ENCODE measurements at places on chromosomes 7 and 10.

- no peak for DNase-seq
These were observed 60.2 kb downstream of the NRP1 start for GRCh38 chr10:33274096-33274785.

GRCh38 chr7:139264220-139264619, 33.2 kb downstream of the UBN2 start:
- no peak for DNase-seq

DNA sequence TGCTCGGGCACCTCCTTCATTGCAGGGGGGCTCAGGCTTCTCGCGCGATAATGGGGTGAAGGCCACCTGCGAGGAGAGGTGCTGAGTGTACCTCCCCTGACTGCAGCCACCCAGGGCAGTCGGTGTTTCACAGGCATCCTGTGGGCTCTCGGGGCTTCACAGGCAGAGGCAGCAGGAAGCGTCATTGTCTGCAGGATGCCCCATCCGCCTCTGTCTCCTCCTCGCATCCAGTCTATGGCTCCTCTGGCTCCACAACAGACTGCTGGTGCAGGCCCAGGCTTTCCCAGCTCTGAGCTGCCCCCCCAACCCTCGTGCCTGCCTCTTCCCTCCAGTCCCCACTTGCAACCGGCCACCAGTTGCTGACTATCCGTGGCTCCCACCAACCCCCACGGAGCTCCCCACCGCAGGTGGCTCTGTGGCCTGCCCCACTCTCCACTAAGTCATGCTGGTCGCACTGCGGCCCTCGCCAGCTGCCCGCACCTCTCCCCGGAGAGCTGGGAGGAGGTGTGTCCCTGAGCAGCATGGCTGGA, 36.5 kb downstream of the CAMK2B start:
- no peak for DNase-seq

DNA sequence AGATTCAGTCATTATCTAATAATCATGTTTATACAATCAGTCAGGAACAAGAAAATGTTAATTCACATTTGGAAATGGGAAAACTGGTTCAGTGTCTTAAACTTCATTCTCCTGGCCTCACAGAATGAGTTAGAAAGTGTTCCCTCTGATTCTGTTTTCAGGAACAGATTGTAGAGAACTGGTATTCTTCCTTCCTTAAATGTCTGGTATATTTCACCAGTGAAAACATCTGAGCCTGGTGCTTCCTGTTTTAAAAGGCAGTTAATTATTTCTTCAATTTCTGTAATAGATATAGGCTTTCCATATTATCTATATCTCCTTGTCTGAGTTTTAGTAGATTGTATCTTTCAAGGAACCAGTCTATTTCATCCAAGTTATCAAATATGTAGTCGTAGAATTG, 97.1 kb upstream of the TMEM168 start:
- DNase-seq = no peak

DNA sequence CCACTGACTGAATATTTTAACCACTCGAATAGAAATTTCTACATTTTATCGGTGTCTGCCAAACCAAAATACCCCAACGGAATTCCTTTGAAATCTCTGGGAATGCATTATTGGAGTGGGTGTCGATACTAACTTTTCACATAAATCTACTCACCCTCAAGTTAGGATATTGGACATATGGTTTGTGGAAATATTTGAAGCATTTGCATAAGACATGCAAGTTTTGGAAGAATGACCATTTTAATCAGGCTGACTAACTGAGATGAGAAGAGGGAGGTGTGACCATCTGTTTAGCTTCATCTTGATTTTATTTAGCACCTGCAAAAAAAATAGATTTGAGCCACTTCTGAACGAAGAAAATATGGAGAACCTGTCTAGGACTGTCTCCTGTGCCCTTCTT, 61.2 kb downstream of the KLF6 start:
- DNase-seq = no peak

GRCh38 chr7:24913801-24914464, 66.0 kb downstream of the OSBPL3 start:
- no peak for DNase-seq

DNA sequence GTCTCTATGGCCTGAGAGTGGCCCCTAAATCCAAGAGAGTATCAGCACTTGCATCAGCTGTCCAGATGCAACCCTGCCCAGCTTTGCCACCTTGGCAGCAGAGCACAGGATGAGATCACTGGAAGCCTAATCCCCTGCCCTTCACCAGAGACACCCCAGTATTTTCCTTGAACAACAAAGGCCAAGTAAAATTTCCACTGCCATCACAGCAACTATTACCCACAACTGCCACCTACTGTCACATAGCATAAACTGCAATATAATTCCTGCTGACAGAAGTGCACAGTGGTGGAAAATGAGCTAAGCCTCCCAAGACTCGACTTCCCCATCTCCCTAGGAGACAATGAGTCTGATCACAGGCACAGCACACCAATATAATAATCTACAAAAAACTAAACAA, 462.8 kb upstream of the ZWINT start:
- DNase-seq = no peak

DNA sequence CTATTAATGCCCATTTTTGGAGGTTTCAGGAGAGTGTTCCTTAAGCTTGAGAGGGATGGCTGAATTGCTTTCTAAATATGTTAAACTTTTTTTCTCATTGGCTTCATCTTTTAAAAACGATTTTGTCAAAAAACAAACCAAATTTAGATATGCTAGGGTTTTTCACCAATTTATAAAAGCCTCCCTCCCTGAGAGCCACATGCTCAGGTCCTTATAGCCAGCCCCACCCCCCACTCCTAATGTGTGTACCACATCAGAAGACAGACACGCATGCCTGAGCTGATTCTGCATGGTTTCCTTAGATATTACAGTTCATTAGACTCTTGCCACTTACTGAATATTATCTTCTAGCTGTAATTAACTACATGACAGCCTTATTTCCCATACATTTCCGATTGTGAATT, 2.0 kb downstream of the CUL1 start:
- DNase-seq = no peak

GRCh38 chr10:14671386-14671831, 103.3 kb downstream of the FAM107B start:
- DNase-seq = no peak

DNA sequence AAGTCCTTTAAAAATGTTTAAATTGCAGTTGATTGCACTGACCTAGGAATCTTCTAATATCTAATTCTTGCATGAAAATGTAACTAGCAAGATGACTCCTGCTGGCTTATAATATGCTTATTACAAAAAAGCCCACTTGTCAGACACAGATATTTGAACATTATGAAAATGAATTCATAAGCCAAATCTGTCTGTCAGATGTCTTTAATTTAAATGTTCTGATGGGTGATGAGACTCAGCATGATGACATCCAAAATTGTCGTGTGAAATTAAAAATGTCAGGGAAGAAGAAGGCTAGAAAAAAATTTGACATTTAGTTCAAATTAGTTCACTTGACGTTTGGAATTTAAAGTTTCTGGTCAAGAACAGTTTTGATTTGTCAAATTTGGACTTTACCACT, 277.8 kb downstream of the PHF14 start:
- no peak for DNase-seq

GRCh38 chr10:94858005-94858404, 80.5 kb upstream of the CYP2C9 start:
- DNase-seq = no peak

DNA sequence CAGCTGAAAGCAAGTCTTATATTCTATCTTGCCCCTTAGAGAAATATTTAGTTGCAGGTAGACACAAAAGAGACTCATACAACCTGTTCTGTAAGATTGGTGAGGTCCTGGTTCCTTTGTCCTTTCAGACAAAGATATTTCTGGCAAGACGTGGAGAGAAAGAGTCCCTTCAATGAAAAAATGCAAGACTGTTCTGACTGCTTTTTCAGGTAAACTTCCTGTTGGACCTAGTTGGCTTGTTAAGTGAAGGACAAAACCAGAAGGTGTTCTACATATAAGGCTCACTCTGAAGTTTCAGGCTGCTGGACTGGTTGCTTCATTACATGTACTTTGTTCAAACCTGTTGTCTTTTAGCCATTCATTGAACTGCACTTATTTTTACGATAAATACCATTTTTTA, 119.0 kb upstream of the PTPRZ1 start:
- DNase-seq = no peak

DNA sequence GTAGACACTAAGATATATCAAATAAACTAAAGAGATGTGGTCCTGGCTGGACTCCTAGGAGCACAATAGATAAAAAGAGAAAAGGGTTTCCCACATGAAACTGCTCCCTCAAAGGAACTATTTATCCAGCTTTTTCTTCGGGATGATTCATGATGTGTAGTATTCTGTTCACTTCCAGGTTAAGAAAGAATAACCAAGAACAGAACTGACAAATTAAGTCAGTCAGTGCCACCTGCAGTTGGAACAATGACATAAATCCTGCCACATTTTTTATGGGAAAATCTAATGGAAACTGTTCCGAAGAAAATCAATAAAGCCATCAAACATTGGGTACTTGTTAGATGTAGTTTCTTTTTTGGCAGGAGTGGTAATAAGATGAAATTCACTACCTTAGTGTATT, 87.1 kb downstream of the POLR1F start:
- DNase-seq = no peak

- DNase-seq = no peak
These were observed 85.4 kb downstream of the FOXL3 start for GRCh38 chr7:375321-375831.

DNA sequence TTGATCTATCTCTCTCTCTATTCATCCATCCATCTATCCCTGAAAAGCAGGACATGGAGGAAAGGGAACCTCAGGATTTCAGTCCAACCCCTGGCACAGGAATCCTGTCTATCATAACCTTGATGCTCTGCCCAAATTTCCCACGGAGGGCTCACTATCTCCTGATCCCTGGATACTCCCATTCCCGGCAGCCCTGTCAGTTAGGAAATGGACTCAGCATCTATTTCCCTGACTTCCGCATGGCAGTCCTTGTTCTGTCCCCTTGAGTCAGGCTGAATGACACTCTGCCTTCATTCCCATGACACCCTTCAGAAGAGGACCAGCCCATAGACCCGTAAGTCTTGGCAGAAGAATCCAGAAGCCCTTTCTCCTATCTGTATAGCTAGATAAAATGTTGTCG, 77.7 kb downstream of the VWA2 start:
- no peak for DNase-seq

DNA sequence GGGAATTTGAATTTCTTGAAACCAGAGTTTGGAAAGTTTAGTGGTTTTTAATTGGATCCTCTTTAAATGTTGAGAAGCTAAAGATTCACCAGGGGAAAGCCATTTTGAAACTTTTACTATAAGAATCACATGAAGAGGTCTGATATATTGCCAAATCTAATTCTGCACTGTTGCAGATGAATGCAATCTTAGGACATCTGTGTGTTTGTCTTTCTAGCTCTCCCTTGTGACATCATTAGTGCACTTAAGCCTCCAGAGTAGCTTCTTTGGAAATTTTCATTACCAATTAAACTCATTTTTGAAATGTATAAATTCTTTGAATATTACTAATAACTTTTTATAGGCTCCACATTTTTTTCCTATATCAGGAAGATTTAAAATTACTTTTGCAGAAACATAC, 160.2 kb downstream of the BICC1 start:
- DNase-seq = no peak

GRCh38 chr10:20195076-20195475, 378.8 kb downstream of the PLXDC2 start:
- DNase-seq = no peak

- no peak for DNase-seq
These were observed 27.7 kb upstream of the DNAAF5 start for GRCh38 chr7:698515-699475.

DNA sequence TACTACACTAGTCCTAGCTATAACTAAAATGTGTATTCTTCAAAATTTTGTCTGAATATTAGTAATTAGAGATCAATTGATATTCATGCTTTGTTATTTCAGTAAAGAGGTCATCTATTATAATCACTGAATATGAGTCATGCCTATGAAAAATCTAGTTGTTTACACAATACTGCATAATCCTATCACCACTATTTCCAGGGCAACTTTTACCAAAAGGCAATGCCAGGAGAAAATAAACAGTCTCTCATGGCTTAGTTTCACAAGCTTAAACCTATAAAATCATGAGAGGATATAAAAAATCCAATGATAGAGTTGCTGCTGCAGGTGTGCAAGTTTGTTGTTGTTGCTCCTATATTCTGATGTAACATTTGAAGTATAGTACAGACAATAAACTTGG, 149.9 kb upstream of the COL1A2 start:
- DNase-seq = no peak

GRCh38 chr10:88500656-88501055, 82.5 kb downstream of the RNLS start:
- no peak for DNase-seq

DNA sequence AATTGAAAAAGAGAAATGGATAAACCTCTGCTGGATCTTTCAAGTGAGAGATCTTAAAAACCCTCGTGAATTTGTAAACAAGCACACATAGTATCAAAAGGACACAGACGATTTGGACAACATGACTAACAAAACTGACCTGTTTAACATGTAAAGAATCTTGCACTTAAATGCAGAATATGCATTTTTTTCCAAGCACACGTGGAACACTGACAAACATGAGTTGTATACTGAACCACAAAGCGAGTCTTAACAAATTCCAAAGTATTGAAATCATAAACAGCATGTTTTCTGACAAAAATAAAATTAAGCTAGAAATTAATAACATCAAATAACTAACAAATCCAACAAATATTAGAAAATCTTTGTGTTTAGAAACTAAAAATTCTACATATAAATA, 65.0 kb upstream of the ZNF746 start:
- no peak for DNase-seq

DNA sequence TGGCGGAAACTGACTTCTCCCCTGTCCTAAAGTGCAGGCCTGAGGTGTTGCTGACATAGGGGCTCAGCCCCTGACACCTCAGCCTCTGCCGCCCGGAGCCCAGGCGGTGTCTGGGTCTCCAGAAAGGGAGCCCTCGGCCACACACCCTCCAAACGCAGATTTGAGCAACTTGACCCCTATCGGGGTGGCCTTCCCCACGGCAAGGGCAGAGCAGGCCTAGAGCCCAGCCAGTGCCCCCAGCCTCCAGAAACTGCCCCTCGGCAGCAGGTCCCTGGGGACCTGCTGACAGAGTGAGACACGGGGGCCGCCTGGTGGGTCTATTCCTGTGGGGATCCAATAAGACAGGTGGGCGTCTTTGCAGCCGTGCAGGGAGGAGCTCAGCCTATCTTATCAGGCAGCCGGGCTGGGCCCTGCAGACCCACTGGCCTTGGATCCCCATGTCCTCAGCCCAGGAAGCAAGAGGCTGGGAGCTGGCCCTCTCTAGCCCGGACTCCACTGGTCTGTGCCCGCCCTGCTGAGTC, 11.0 kb downstream of the TMEM184A start:
- no peak for DNase-seq

- no peak for DNase-seq
These were observed 640.6 kb upstream of the NRP1 start for GRCh38 chr10:33974976-33975478.

DNA sequence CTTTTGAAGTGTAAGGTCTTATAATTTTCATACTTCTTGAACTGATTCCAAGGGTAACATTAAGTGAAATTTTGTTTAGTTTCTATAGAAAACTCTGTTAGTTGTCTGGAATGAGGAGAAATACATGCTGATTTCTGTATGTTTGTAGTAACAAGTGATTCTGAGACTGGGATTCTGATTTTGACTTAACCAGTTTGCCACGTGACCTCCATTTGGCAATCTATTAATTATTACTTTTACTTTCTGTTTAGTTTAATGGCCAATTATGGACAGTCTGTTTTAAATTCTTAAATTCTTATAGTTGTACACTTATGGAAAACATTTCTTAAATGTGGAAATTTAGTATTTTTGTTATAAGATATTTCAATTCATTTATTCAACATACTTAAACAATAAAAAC, 163.1 kb downstream of the ADK start:
- DNase-seq = no peak

- DNase-seq = no peak
These were observed 9.4 kb downstream of the WBP1L start for GRCh38 chr10:102752934-102753664.
